ENCODE measurements at places on chromosomes 16 and 17.

DNA sequence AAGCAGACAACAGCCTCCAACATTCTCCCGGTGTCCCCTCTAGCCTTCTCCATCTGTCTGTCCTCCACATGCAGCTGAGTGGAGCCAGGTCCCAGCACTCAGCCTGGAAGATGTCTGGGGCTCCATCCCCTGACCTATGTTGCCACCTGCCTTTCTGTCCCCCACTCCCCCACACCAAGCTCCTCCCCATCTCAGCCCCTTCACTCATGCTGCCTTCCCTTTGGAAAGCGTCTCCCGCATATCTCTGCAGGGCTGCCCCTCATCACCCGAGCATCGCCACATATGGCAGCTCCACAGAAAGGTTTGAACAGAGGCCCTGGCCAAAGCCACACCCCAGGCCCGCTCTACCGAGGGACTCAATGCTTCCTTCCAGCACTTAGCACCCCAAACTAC lies 24.2 kb downstream of the NSMCE1 start:
- no peak for DNase-seq

DNA sequence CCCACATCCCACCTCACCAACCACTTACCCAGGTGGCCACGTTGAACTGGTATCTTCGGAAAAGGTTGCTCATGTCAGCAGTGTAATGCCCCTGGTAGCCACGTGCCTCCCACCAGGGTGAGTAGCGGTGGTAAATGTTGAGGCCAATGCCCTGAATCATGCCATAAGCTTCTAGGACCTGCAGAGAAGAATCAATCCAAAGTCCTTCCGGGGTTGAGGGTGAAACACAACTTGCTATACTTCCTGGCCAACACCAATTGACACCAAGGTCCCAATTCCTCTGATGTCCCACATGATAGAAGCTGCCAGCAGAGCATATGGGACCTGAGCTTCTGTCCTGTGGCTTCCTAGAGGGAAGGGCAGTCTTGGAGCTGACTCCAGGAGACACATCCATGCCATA lies 11.3 kb upstream of the CNOT1 start:
- no peak for DNase-seq

- DNase-seq, result no peak
Observed at GRCh38 chr17:75773808-75774470, 8.9 kb upstream of the GALK1 start.

GRCh38 chr16:19696328-19696727 lies 21.7 kb downstream of the KNOP1 start:
- no peak for DNase-seq

- DNase-seq, result no peak
Observed at GRCh38 chr17:5042157-5043022, 7.2 kb upstream of the SLC52A1 start.

DNA sequence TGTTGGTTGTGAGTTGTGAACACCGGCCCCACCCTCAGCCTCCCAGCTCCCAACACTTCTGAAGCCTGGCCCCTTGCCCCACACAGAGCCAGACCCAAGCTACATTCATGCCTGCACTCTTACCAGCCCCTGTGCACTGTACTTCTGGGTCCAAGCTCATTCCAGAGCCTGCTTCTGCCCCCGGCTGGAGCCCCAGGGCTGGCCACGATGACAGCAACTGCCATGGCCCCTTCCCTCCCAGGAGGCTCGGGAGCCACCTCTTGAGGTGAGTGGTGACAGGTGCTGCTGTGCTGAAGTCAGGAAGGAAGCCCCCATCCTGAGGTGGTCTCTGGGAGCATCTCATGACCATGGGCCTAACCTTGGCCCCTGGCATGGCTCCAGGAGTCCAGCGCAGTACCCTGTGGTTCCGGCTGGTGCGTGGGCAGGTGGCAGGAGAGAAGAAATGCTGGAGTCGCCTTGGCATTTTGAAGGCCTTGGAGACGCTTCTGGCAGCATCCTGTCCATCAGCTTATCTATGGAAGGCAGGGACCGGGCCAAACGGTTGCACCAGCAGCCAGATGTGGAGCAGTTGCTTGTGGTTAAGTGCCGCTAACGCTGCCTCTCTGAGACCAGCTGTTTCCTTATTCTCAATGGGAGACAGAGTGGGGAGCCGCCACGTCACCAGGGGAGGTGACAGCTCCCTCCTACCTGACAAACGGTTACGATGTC lies 3.9 kb upstream of the CDT1 start:
- no peak for DNase-seq

GRCh38 chr16:64159976-64160375 lies 961.9 kb downstream of the CDH11 start:
- DNase-seq, result no peak

GRCh38 chr17:75647061-75647460 lies 13.8 kb downstream of the SMIM5 start:
- no peak for DNase-seq

- DNase-seq, result no peak
Observed at GRCh38 chr16:72932050-72932449, 115.9 kb downstream of the ZFHX3 start.

GRCh38 chr16:64947651-64948050 lies 174.2 kb downstream of the CDH11 start:
- no peak for DNase-seq

- no peak for DNase-seq
Observed at GRCh38 chr17:47978324-47978723, 7.4 kb downstream of the CDK5RAP3 start.

GRCh38 chr17:17468217-17469010 lies 8.4 kb upstream of the MED9 start:
- DNase-seq, result no peak

DNA sequence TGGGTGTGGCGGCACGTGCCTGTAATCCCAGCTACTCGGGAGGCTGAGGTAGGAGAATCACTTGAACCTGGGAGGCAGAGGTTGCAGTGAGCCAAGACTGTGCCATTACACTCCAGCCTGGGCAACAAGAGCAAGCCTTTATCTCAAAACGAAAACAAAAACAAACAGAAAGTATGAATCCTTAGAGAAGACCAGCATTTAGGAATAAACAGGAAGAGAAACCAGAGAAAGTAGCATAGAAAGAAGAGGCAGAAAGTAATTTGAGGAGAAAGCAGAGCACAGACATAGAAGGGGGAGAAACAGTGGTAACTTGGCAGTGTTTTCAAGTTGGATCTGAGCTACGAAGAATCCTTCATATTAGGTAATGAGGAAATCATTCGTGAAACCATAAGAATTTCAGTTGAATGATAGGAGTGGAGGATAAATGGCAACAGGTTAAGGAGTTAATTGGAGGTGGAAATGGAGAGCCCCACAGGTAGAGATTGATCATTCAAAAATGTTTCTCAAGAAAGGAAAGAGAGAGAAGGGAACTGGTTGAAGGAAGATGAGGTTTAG lies 9.7 kb upstream of the CCL2 start:
- DNase-seq, result no peak

DNA sequence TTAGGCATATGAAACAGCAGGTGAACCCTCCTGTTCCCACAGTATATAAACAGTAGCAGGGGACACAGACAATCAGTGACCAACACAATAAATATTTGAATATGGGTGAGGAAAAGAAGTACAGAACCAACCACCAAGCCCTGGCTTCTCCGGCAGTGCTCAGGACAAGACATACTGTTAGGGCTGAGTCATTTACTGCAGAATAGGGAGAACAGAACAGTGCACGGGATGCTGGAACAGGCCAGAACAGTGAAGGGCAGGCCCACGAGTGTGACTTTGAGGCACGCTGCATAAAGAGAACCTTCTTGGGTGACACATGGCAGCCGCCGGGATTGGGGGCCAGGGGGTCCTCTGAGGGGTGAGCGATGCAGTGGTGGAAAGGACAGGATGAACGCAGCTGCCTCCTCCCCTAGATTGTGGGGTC lies 160.4 kb downstream of the CMIP start:
- no peak for DNase-seq

- DNase-seq, result no peak
Observed at GRCh38 chr17:80259457-80260068, 1.1 kb upstream of the RNF213 start.

DNA sequence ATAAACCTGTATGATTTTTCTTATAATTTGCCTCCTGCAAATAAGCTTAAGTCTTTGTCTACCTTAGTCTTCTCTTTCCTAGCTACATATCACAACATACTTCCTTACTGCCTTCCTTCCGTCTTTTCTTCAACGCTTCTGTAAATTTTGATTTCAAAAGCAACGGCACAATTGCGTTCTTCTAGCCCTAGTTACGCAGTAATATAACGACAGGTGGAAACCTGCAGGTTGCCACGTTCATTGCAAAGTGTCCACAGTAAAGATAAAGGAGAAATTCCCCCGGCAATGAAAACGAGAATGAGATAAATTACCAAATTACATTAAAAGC lies 546 bp upstream of the PSMD7 start:
- DNase-seq, result no peak

DNA sequence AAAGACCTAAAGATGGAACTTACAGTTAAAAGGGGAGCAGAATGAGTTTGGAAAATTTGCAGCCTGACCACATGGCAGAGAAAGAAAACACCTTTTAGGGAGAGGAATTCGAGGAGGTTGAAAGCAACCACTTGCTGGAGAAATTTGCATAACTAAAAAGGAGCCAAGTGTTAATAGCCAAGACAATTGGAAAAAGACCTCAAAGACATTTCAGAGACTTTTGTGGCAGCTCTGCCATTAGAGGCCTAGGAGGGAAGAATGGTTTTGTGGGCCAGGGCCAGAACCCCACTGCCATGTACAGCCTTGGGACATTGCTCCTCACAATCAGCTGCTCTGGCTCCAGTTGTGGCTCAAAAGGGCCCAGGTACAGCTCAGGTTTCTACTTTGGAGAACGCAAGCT lies 338.5 kb downstream of the UTP18 start:
- DNase-seq, result no peak

- DNase-seq, result no peak
Observed at GRCh38 chr17:9054126-9054975, 33.0 kb downstream of the NTN1 start.

GRCh38 chr16:89695875-89696669 lies 5.4 kb downstream of the SPATA2L start:
- DNase-seq, result no peak

Measured in stimulated activated CD4-positive, alpha-beta T cell treated with anti-CD3 and anti-CD28 coated beads, Interleukin-1b, Interleukin-23, amount 100 ng/mL, for 24 hours (primary cell).